IMR-90 (cell line): ENCODE measurements at places on chromosomes 13 and 19.

GRCh38 chr13:26184791-26185250, 37.3 kb downstream of the RNF6 start:
- DNase-seq, result peak; percentile 74

DNA sequence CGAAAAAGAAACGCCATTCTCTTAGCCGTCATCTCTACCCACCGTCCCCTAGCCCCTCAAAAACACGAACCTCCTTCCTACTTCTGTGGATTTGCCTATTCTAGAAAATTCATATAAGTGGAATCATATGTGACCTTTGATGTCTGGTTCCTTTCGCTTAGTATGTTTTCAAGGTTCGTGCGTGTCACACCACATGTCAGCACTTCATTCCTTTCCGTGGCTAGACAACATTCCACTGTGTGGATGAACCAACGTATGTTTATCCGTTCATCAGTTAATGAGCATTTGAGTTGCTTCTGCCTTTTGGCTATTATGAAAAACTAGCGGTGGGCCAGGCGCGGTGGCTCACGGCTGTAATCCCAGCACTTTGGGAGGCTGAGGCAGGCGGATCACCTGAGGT, 14.0 kb upstream of the PPP1R12C start:
- peak; percentile 57 for DNase-seq

GRCh38 chr13:39335721-39336120, 267.3 kb downstream of the LHFPL6 start:
- DNase-seq, result no peak

- no peak for DNase-seq
These were observed 20.6 kb downstream of the KLF5 start for GRCh38 chr13:73079359-73079758.

DNA sequence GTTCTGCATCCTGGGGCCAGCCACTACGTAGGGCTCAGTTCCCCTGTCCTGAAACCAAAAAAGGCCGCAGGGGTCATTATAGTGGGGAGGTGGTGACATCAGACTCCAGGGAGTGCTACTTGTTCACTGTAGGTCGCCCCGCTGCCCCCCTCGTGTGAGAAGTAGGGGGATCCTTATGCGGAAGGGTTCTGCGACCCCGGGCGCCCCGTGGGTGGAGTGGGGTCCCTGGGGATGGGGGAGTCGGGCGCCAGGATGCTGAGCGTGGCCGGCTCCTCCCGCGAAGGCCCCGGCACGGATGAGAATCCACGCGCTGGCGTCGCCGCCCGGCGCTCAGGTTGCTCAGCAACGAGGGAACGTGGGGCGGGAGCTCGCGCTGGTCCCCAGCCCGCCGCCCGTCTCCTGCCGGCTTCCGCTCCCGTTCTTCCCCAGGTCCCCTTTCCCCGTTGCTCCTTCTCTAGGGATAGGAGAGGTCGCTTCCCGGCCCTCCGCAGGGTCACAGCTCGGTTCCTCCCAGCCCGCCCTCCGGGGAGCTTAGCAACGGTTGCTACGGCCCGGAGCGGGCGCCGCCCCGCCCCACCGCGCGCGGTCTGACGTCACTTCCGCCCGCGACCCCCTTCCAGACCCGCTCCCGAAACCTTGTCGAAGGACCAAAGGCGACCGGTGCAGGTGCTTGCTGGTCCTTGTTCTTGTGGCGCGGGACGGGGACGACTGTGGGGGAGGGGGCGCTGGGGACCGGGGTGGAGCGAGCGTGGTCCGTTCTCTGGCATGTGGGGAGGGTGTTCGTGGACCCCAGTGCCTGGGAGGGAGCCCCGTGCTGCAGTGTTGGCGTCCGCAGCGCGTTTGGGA, at the start of gene NAT14:
TSS of gene NAT14 (plus strand) at position 596 of the 846 bp plus-strand sequence. CDS start 521 bp downstream, outside the sequence.
- DNase-seq, result peak; percentile 48

GRCh38 chr13:52359534-52359933, 46.4 kb downstream of the THSD1 start:
- DNase-seq, result peak; percentile 37

DNA sequence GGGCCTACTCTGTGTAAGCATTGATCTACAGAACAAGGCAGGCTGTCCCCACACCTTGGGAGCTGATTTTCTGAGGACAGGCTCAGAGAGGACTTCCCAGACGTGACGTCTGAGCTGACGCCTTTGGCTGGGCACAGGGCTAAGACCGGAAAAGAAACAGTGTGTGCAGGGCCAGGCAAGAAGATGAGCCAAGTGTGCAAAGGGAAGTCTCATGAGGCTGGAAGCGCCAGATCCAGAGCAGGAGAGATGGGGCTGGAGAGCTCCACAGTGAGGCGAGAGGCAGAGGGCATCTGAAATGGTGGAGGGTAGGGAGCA, 12.7 kb downstream of the IGLON5 start:
- no peak for DNase-seq

DNA sequence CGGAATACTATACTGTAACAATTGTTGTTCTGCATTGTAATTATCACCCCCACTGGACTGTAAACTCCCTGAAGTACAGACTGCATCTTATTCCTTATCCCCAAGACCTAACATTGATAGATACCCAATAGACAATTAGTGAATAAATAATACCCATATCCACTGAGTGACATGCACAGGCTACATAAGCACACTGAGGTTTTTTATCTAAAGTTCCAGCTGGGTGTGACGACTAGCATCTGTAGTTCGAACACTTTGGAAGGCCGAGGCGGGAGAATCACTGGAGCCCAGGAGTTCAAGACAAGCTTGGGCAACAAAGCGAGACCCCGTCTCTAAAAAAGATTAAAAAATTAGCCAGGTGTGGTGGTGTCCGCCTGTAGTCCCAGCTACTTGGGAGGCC, 2.5 kb downstream of the KPNA3 start:
- DNase-seq, result no peak
